ENCODE measurements at places on chromosomes 16 and 17.

DNA sequence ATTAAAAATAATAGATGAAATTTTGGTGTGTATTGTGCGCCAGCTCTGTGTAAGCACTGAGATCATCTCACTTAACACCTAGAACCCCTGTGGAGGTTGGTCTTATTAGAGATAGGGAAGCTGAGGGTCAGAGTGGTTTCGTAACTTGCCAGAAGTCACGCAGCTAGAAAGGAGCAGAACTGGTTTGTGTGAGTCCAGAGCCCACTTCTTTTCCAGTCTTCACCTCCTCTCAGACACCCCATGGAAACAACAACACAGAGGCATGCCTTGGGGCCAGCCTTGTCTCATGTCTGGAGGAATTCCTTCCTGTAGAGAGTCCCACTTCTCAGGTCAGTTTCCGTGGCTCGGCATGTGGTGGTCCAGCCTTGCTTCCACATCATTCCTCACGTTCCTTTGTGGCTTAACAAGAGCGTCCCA lies 16.5 kb downstream of the YPEL2 start:
- no peak for DNase-seq

GRCh38 chr16:1326391-1326790 lies 7.1 kb upstream of the BAIAP3 start:
- no peak for DNase-seq

- DNase-seq = no peak
Measured at GRCh38 chr17:64384253-64385186, 6.1 kb downstream of the PECAM1 start.

- DNase-seq = no peak
Measured at GRCh38 chr17:79794659-79795511, 2.0 kb downstream of the CBX8 start.

GRCh38 chr16:57186872-57187854 lies 1.0 kb downstream of the RSPRY1 start:
- DNase-seq = no peak

- DNase-seq = no peak
Measured at GRCh38 chr17:28974451-28974850, 23.1 kb upstream of the PHF12 start.

GRCh38 chr16:7550096-7550495 lies 217.5 kb downstream of the RBFOX1 start:
- no peak for DNase-seq

DNA sequence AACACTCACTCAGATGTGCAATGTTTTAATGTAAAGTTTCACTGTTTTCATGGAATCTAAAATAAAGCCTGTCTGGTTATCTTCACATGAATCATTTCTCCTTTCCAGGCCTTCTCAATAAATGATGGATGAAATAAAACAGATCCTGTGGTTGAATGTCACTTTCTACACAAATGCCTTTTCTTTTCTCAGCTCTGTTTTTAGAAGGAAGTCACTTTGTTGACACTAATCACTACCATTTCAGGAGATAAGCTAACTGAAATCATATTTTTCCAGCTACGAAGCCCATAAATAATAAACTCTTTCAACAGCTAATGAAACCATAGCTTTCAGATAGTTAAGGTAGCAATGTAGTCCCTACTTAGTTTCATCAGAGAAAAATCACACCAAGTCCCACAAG lies 17.9 kb downstream of the NME2 start:
- DNase-seq = no peak

GRCh38 chr16:27217256-27217655 lies 13.9 kb downstream of the KDM8 start:
- no peak for DNase-seq

DNA sequence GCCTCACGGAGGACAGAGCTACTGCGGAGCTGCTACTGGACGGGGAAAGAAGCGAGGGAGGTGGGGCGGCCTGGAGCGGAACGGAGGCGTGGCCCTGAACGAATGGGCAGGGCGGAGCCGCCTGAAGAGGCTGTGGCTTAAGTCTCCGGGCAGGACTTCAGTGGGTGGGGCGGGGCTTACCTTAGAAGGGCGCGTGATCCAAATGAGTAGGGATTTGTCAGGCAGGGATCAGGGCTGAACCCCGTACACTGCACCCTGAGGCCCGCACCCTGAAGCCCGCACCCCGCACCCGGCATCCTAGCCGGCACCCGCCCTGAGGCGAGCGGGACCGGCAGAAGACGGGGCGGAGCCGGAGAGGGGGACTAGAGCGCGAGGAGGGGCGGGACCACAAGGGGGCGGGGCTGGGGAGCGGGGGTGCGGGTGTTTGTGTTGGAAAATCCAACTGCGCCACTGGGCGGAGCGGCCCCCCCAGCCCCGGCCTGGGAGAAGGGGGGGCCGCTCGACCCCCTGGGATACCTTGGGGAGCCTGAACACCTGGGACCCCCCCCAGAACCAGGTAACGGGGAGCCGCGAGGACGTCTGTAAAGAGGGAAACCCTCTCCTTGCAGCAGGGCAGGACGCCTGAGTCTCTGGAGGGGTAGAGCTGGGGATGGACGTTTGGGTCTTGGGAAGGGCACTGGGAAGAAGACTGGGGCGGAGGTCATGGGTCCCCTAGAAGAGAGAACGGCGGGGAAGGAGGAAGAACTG lies at the start of gene KDM6B:
Gene KDM6B (plus strand): TSS at position 423 of the 747 bp plus-strand sequence. CDS start 11,338 bp downstream, outside the sequence.
- DNase-seq = no peak

DNA sequence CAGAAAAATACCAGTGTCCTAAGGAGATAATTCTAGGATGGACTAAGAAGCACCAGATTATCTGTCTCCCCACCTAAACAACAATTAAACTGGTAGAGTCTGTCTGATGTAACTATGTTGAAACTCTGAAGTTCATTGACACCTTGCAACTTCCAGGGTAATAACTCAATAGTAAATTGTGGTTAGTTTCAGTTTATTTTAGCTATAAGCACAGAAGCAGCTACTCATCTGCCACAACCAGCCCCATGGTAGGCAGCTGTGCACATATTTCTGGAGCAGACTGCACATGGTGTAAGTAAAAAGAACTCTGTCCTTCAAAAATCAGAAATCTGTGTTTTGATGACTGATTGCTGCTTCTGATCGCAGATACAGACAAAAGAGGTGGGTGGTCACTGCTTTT lies 852.1 kb downstream of the CDH11 start:
- DNase-seq = no peak

- DNase-seq = no peak
Measured at GRCh38 chr17:62653826-62654761, 26.6 kb downstream of the MRC2 start.

DNA sequence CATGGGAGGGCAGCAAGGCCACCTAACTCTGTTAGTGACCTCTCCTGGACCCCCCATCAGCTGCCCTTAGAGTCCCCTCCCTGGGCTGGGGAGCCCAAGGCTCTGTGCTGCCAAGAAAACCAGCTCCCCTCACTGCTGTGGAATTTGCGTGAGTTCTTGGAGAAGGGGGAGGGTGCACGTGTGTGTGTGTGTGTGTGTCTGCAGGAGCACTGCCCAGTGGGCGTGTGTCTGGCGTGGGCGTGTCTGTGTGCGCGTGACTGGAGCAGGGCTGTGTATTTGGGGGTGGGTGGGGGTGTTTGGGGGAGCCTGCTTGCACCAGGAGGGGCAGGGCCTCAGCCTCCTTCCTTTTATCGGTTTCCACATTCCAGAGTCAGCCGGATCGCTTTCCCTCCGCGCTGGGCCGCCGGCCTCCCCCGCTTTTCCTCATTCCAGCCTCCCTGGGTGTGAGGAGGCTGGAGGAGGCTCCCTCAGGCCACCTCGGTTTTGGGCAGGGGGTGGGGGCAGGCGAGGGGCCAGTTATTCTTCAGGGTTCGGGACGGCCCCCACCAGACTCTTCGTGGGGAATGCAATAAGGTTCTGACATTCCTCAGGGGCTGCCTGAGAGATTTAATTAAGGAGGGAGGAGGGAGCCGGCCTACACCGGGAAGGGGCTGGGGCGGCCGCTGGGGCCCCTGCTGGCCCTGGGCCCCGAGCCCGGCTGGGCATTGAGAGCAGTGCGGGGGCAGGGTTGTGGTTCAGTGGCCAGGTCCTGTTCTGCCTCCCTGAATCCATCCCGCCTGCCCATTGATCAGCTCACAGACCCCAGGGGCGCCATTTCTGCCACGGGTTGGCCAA lies 2.5 kb downstream of the VASN start:
- no peak for DNase-seq
